ENCODE measurements at places on chromosomes 2 and 18.

- no peak for DNase-seq
Observed at GRCh38 chr18:79754022-79754761, 43.5 kb upstream of the KCNG2 start.

DNA sequence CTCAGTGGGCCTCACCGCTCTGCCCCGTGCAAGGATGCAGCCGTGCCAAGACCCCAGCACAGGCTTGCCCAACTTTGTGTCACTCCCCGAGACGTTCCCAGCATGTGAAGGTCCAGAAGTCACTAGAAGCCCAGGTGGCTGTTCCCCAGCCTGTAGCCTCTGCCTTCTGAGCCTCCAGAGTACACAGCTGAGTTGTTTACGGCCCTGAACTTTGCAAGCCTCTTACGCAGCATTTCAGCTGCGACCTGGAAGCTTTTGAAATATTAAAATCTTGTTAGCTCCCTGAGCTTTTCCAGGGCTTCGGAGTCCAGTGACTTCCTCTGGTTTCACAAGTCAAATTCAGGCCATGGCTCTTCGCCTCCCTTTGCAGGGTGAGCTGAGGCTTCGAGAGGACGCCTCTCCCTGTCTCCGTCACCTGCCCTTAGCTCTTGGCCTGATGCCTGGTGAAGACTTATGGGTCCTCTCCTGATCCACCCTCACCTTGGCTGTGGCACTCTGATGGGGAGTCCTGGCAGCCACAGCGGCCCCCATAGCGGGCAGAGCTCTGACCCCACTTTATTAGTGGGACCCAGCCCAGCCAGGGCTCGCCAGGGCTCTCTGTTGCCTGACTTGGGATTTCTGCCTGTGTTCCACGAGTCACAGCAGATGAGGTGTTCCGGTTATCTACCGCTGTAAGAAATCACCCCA lies 76.5 kb upstream of the HPCAL1 start:
- DNase-seq: no peak

DNA sequence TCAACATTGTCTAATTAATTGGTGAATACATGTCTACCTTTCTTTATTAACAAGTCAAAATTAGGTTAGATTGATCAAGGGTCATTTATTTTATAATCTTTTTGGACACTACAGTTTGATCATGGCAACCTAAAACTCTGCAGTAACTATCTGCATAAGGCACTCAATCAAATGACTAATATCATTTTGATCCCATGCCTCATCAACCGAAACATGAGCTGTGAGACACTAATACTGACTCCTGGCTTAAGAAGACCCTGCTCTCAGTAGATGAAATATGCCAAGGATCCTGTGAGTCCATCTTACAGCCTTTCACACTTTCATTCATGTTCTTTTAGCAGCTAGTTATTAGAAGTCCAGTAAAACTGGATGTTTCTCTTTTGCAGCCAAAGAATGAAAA lies 169.4 kb upstream of the CAVIN2 start:
- DNase-seq: no peak

GRCh38 chr18:37420315-37420880 lies 145.2 kb downstream of the CELF4 start:
- no peak for DNase-seq

DNA sequence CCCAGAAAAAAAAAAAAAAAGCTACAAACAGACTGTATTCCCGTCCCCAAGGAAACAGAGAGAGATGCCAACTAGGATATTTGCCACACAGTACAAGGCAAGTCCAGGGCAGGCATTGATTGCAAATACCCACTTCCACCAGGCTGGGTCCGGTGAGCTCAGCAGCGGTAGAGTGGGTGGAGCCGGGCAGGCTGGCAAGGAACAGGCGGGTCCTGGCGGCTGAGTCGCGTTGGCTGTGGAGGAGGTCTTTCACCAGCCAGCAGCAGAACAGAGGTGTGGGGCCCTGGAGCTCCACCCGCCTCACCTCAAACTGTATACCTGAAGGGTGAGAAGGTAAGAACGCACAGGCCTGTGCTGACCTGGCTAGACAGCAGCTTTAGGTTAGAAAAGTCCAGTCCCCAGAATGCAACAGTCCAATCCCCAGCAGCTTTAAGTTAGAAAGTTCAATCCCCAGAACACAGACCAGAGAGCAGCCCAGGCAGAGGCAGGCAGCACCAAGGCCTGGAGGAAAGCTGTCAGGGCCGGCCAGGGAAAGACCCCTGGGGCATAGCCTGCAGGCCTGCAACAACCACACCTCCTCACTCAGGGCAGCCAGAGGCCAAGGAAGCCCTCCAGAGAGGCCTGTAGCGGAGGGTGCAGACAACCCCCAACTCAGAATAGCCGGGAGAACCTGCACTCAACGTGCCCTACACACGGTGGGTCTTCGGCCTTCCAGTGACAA lies 21.9 kb upstream of the MTERF4 start:
- DNase-seq: no peak

- no peak for DNase-seq
Observed at GRCh38 chr2:122098306-122098705, 342.9 kb downstream of the TSN start.

DNA sequence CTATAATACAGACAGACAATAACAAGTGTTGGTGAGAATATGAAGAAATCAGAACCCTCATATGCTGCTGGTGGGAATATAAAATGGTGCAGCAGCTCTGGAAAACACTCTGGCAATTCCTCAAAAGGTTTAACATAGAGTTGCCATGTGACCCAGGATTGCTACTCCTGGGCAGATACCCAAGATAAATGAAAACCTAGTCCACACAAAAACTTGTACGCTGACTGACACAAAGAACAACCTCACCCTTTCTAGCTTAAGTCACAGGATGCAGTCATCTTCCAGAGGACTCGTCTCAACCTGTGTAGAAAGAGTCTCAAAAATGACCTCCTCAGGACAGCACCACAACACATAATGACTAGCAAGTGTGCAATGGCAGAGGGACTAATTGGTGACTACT lies 71.6 kb upstream of the ACAA2 start:
- DNase-seq: no peak

DNA sequence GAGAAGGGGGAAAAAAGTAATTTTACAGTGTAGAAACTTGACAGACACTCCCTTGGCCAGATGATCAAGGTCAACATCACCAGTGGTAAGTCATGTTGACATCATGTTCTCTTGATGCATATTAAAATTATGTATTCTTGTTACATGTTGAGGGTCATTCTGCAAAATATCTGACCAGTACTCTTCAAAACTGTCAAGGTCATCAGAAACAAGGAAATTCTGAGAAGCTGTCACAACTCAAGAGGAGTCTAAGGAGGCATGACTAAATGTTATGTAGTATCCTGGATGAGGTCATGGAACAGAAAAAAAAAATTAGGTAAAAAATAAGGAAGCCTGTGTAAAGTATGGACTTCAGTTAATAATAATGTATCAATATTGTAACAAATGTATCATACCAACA lies 6.3 kb downstream of the SGPP2 start:
- DNase-seq: no peak

DNA sequence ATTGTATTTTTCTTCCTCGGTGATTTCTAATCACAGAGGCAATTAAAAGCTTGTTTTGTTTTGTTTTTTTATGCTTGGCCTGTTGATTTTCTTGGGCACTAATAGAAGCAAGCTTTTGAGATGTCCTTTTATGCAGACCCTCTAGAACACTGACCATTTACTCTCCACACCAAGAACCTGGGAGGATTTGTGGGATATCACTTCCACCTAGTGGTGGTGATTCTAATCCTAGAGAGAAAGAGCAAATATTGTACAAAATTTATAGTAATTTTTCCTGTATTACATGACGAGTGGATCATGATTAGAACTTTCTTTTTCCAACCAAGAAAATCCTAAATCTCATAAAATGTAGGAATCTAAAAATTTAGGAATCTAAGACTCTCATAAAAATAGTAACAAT lies 23.4 kb downstream of the NEMP2 start:
- DNase-seq: no peak

DNA sequence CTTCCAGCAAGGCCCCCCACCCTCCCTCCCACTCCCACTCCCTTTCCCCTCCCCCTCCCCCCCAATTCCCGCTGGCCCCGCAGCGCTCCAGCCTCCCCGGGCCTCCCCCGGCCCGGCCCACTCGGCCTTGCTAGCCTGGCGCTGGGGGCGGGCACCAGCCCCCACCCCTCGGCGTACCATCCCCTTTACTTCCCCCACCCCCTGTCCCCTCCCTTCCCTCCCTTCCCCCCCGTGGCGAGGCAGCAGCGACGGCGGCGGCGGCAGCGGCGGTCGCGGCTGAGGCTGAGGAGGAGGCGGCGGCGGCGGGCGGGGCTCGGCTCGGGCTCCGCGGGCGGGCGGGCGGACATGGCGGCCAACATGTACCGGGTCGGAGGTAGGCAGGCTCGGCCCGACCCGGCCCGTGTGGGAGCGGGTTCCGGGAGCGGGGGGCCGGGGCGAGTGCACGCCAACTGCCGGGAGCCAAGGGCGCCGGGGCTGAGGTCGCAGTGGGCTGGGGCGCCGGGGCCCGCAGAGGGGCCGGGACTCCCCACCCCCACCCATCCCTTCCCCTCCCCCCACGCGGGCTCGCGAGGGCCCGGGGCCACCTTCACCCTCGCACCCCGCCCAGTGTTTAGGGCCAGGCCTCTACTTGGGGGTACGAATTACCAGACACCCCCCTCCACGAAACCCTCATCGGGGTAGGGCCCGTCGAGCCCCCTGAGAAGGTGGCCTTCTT lies at the start of gene MTA3:
Gene MTA3 (plus strand): TSS at position 232 of the 715 bp plus-strand sequence. CDS start 114 bp downstream, at position 346.
- no peak for DNase-seq

DNA sequence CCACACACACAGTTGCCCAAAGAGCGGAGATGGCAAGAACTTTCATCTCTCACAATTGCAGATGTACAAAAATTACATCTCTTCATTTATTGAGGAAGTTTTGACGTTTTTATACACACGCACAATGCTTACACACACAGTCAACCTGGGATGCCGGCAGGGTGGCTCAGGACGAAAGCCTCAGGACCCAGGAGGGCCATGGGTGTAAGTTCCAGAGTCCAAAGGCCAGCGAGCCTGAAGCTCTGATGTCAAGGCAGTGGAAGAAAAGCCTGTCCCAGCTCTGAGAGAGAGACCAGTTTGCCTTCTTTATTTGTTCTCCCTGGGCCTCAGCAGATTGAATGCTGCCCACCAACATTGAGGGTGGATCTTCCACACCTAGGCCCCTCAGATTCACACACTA lies 10.1 kb downstream of the AMER3 start:
- DNase-seq: no peak

GRCh38 chr2:70999362-70999761 lies 4.7 kb upstream of the TEX261 start:
- no peak for DNase-seq

DNA sequence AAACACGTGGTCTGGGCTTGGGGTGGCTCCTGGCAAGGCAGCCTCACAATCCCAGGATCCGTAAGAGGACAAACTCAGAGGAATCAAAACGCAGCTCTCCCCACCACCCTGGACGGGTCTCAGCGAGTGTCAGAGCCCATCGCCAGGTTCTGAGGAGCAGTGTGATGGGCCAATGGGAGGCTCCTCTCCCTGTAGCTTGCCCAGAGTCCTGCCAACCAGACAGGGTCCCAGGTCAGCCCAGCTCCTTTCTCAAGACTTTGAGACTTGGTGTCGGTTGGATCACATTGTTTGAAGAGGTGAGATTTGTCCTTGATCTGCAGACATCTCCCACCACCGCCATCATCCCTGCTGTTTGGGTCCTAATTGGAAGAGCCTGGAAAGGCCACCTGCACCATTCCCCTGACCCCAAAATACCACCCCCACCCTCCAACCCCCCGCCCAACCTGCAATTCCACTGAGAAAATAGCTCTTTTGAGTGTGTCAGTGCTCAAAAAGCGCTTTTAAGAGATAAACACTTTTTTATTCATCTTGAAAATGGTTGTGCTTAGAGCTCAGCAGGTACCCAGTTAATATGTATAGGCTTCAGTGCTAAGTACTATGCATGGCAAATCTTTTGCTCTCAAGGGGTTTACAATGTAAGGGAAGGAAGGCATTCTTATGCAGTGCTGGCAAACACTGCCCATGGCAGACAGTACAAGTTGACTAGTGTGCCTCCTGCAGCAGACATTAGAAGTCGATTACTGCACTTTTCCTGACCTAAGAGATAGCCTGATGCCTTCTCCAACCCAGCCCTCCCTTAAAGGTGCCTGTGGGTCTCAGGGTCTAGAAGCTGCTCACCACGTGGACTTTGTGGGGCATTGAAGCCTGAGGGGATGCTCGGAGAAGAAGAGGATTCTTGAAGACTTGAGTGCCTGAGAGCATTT lies 50.6 kb downstream of the GLI2 start:
- peak; percentile 85 for DNase-seq

- DNase-seq: no peak
Observed at GRCh38 chr2:29700560-29700959, 220.8 kb downstream of the ALK start.

DNA sequence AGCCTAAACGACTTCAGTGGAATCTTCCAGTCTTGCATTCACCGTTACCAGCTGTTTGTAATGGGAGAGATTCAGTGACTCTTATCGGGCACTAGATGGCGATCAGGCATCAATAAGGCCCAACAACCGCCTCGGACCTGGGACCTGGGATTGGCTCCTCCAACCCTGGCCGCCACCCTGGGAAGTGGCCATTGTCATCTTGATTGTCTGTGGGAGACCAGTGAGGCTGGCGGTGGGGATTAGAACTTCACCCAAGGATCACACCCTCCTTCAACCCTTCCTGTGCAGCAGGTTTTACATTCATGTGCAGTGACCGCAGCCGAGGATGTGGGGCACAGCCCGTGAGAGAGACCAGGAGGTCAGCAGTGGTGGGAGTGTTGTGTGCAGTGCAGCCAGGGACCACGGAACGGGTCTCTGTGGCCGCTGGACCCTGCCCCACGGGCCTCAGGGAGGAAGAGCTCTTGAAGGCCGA lies 85.3 kb downstream of the SPP2 start:
- peak; percentile 74 for DNase-seq

GRCh38 chr2:36513661-36514060 lies 84.3 kb downstream of the FEZ2 start:
- DNase-seq: no peak

DNA sequence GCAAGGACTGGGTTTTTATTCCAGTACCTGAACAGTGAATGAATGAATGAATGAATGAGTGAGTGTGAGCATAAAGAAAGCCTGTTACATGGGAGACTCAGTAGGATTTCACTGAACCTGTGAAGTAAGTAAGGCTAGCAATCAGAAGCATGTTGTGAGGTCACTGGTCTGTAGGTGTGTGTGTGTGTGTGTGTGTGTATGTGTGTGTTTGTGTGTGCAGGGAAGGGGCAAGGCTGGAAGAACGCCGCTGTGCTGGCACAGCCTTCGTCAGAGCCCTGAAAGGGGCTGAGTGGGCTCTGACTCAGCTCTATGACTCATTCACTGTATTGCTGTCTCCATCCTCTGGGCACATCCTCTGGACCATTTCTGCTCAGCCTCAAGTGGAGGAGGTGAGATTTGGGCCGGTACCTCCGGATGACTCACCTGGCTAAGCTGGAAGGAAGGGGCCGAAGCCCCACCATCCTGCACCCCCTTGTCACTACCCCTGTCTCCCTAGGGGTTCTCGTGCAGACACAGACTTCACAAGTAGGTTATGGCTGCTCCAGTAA lies 51.4 kb upstream of the MRPL33 start:
- no peak for DNase-seq

- DNase-seq: no peak
Observed at GRCh38 chr2:121309801-121310200, 24.8 kb upstream of the TFCP2L1 start.

- no peak for DNase-seq
Observed at GRCh38 chr2:183232161-183232865, 108.1 kb downstream of the NUP35 start.

All from iPS DF 6.9 (cell line).